ENCODE measurements at places on chromosomes 12 and 14.

DNA sequence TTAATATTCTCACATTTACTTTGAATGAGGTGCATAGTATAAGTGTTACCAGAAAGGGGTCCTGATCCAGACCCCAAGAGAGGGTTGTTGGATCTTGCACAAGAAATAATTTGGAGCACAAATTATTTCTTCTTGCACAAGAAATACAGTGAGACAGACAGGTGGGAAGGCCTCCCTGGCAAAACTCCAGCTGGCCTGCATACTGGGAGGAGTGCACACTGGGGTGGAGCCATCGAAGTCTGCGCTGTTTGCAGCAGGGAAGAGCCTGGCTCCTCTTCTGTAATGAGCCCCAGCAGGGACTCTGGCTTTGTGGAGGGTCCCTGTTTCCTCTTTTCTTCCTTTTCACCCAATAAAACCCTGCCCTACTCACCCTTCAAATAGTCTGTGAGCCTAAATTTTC lies 141.6 kb downstream of the GLT1D1 start:
- no peak for DNase-seq

GRCh38 chr12:27984275-27984674 lies 11.7 kb upstream of the PTHLH start:
- DNase-seq, result peak; percentile 54

DNA sequence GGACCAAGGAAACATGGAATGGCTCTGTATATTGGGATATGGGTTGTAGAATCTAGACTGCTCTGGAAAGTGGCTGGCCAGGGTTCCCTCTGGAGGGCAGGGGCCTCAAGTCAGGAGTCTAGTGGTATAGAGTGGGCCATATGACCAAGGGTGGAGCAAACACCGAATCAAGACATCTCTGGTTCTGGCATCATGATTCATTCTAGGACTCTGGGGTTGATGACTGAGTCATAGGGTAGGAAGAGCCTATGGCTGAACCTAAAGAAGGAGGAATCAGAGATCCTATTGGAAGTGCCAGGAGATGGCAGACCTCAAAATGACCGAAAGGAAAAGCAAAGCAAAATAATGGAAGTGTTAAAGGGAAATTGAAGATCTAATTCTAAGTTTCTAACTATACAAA lies 356.4 kb upstream of the PRICKLE1 start:
- DNase-seq, result no peak

- no peak for DNase-seq
Measured at GRCh38 chr14:96198430-96199130, 6.1 kb upstream of the BDKRB2 start.

GRCh38 chr12:65557438-65558181 lies 266.7 kb upstream of the HMGA2 start:
- no peak for DNase-seq

DNA sequence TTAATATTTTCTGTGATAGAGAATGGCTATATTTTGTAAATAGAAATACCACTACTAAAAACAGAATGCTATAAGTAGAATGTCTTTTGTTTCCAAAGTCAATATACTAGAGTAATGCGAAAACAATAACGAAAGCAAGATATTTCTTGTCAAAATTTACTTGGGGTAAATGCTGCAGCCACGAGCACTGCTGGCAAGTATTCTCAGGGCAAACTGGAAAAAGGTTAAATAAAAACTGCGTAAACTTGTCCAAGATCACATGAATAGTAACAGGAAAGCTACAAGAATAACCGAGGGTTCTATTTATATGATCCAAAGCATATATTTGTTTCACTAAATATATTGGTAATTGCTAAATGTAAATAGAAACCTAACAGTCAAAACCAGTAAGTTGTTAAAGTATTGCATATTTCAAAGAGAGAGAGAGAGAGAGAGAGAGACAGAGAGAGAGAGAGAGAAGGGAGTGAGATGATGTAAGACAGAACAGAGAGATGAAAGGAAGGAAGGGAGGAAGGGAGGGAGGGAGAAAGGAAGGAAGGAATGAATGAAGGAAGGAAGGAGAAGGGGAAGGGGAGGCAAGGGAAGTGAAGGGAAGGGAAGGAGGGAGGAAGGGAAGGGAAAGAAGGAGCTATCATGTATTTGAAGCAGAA lies 231.7 kb downstream of the KCNC2 start:
- DNase-seq, result no peak

DNA sequence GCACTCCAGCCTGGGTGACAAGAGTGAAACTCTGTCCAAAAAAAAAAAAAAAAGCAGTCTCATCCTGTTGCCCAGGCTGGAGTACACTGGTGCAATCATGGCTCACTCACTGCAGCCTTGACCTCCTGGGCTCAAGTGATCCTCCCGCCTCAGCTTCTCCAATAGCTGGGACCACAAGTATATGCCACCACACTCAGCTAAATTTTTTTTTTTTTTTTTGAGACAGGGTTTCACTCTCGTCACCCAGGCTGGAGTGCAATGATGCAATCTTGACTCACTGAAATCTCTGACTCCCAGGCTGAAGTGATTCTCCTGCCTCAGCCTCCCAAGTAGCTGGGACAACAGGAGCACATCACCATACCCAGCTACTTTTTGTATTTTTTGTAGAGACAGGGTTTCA lies 5.2 kb upstream of the CNPY2 start:
- DNase-seq, result no peak

DNA sequence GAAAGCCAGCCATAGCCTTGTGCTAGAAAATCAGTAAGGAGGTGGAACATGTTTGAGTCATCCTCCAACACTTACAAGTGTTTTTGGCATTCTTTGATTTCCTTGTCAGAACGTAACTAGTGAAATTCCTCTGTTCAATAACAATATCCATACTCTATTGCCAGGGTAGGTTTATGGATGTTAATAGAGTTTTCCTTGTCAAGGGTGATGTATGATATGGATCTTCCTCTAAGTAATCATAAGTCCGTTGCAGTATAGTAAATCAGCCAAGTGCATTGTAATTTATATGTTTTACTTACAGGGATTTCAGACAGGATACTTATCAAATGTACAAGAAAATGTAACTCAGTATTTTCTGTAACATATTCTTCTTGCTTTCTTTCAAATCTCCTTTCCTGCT lies 19.4 kb downstream of the NAV3 start:
- DNase-seq, result no peak

DNA sequence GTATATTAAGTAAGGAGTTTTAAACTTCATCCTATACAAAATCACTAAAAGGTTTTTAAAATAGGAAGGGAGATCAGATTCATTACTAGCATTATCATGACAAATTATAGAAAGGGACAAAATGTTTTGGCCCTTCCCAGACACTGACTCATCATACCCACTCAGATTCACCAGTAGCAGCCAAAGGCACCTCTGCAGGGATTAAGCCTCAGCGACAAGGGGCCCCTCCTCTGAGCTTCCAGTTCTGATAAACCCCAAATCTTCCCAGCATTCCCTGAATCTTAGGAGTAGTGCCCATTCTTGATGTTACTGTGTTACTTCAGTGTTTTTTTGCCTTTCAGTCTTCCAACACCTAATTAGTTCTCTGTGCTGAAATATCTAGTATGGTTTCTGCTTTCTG lies 14.5 kb downstream of the KRAS start:
- DNase-seq, result no peak

- DNase-seq, result no peak
Measured at GRCh38 chr14:22099942-22100763, 426.5 kb upstream of the OR4E1 start.

- no peak for DNase-seq
Measured at GRCh38 chr12:113831476-113831875, 134.6 kb downstream of the RBM19 start.

GRCh38 chr14:59832653-59833294 lies 37.8 kb downstream of the RTN1 start:
- DNase-seq, result no peak

DNA sequence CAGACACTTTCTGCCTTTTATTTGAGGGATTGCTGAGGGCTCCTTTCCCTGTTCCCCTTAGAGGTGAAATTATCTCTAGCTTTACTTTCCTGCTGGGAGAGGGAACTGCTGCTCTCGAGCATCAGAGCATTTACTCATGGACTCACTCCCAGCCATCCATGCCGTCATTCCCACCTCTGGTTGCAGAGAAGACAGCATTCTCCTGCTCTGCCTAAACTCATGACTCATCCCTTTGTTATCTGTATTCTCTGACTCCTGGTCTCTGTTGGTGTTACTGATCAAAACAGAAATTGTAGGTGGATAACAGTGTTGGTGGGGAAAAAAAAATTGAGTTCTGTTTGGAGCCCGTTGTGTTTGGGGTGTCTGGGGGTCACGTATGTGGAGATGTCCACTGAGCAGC lies 159.3 kb downstream of the TTC8 start:
- peak; percentile 68 for DNase-seq

DNA sequence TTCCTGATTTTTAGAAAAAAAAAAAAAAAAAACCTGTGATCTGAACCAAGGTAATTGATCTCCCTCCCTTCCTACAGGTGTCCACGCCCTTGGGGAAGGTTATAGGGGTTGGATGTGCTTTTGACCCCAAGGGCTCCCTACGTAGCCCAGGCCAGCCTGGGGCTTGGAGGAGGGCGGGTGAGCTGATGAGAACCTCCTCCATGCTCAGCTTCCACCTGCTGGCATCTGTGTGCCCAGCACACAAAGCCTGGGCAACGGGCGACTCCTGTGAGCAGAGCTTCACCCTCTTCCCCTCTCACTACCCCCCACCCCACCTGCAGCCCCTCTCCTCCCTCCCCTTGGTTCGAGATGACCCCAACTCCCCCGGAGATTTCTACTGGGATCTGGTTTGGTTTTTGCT lies 25.3 kb upstream of the INF2 start:
- no peak for DNase-seq

GRCh38 chr14:95263527-95264231 lies 56.0 kb downstream of the CLMN start:
- DNase-seq, result no peak

DNA sequence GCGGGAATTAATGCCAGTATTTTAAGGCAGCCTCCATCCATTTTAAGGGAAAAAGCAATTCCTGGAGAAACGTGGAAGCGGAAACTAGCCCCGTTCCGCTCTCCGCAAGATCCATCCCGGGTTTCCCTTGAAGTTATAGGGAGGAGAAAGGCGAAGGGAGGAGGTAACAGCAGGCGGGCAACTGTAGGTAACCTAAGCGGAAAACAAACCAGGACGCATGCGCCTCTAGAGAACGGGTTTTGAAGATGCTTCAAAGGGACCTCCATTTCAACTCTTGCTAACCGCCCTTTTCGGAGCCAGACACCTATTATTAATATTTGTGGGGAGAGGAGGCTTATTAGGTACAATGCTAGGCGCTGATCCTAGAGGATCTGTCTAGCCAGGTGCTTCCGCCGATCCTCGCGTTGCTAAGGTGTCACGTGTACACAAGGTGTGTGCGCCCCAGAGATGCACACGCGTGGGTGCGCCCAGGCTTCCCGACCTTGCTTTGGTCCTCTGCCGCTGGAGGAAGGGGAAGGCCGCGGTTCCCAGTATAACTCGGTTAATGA lies 6.2 kb downstream of the TBX5 start:
- DNase-seq, result no peak

DNA sequence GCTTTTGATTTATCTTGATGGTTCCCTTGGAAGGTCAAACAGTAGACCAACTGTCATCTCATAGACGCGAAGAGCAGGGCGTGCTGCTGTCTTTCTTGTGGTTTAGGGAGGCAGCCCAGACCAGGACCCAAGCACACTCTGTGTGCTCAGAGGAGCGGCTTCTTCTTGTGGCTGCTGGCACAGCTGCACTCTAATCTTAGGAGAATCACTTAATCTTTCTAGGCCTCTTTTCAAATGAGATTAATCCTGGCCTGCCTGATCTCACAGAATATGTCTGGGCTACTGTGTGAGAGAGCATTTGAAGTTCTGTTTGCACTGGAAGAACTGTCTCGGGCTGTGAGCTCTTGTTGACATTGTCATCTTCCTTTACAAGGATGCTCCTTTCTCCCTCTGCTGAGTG lies 60.0 kb upstream of the TRAF3 start:
- DNase-seq, result no peak

DNA sequence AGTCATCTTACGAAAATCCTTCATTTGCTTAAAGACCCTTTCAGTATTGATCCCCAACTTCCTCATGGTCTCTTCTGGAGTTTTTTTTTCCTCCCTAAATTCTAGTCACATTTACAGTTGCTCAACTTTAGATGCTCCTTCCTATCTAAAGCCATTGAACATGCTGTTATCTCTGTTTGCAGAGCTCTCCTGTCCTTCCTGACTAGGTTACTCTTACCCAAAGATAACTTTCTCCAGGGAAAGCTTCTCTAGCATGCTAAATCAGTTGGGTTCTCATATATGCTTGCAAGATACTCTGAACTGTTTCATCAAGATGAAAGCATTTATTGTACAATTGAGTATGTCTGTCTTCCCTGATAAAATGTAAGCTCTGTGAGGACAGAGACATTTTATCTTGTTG lies 1.8 kb upstream of the RAB21 start:
- DNase-seq, result no peak

GRCh38 chr12:72271451-72272090 lies 599 bp upstream of the TRHDE start:
- no peak for DNase-seq

- DNase-seq, result no peak
Measured at GRCh38 chr12:76908303-76909017, 29.6 kb upstream of the CSRP2 start.

GRCh38 chr12:24952389-24952788 lies 3.5 kb upstream of the BCAT1 start:
- no peak for DNase-seq

- DNase-seq, result no peak
Measured at GRCh38 chr14:92768795-92769194, 20.4 kb upstream of the LGMN start.

DNA sequence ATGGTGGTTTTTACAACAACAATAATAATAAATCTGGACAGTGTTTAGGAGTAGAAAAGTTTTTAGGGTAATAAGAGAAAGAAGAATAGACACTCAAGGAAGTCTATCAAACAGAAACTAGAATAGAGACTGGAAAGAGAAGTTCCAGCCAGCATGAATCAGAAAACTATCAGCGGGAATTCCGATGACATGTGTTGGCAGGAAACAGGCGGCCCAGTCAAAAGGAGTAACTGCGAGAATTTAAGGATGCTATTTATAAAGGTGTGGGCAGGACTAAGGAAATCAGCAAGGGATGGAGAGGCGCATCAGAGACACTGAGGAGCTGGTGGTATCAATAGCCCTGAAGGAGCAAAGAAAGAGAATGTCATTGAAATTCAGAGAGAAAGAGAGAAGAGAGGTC lies 89.9 kb downstream of the TBX5 start:
- peak; percentile 31 for DNase-seq

DNA sequence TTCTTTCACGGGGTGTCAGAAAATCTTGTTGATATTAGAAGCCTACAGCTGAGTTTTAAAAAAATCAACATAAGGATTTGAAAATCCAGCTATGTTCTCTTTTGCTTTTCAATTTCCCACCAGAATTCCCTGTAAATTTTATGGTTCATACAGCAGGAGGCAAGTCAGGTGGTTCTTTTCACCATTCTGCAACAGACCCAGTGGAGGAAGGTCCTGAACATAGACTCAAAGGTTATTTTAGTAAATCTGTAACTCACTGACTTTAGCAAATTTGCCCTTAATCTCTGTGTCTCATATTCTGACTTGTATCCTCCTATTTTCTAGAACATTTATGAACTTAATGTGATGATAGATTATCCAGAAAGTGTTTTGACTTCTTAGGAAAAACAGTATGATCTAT lies 235.4 kb upstream of the E2F7 start:
- no peak for DNase-seq

Data from AG04449 (cell line).